ENCODE measurements at places on chromosomes 4 and X.

GRCh38 chrX:44042751-44043150 lies 69.6 kb upstream of the NDP start:
- DNase-seq, result no peak

- no peak for DNase-seq
These were observed 458.8 kb downstream of the CCSER1 start for GRCh38 chr4:90585961-90586360.

- DNase-seq, result no peak
These were observed 130.8 kb downstream of the PDLIM5 start for GRCh38 chr4:94582517-94582916.

GRCh38 chr4:158915683-158916241 lies 146.9 kb downstream of the FNIP2 start:
- no peak for DNase-seq

DNA sequence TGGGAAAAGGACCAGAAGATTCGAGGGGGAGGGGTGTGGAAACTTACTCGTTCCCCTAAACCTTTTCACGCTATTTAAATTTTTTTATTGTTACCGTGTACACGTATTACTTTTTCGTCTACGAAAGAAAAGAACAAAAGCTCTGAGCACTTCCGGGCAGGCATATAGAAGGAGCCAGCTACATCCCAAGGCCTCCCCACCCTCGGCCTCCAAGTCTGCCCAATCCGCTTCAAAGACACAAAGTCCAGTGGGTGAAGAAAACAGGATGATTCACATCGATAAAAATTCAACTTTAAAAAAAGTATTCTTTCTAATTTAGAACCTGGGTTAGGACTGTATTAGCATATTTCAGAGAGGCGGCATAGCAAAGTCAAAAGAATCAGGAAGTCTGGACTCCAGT lies 23.1 kb downstream of the SEL1L3 start:
- no peak for DNase-seq

DNA sequence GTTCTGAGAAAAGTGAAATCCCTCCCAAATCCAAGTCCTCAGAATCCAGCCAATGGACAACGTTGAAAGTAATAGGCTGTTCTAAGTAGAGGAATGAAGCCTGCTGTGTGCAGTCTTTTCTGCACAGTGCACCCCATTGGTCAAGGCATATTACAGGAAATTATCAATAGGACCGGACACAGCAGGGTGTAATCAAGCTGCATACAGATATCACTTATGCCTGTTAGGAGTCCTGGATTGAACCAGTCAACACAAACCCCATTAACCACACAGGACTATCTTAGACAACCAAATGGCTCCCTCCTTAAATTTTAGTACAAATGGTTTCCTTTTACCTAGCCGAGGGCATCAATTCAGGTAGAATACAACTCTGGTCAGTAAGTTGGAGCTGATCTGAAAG lies 34.2 kb upstream of the MAGEA8 start:
- no peak for DNase-seq

DNA sequence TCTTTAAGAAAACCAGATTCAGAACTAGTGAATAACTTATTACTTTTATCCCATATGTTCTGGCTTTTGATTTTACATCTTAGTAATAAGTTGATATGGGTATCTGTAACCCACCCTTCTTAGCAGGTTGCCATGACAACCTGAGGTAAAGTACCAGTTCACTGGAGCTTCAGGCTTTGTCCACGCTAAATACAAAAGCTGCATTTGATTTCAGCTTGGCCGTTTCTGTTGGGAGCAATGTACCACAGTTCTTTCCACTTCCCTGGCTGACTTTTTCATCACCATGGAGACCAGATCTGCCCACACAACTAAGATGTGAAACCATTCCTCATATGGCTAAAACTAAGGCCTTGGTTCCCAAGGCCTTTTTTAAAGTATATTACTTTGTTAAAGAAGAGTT lies 26.1 kb downstream of the KLHL34 start:
- no peak for DNase-seq

DNA sequence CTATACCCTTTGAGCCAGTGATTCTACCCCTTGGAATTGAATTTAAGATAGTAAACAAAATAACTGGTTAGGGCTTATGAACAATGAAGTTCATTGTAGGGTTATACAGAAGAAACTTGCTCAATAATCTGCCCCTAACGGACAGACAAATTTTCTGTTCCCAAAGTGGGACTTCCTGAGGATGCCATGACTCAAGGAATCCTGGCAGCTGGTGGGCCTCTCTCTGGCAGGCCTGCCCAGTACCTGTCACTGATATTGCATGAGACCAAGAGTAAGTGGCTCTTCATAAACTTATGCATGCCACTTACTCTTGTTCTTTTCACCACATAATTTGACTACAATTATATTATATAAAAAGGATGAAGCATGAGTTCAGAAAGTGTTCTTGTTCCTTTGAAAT lies 41.5 kb downstream of the GPRIN3 start:
- no peak for DNase-seq

- DNase-seq, result no peak
These were observed 244.7 kb downstream of the PALLD start for GRCh38 chr4:168741281-168742173.

- no peak for DNase-seq
These were observed 182.8 kb upstream of the GRID2 start for GRCh38 chr4:92120810-92121498.

- DNase-seq, result no peak
These were observed 21.1 kb downstream of the AIFM1 start for GRCh38 chrX:130144509-130144908.

DNA sequence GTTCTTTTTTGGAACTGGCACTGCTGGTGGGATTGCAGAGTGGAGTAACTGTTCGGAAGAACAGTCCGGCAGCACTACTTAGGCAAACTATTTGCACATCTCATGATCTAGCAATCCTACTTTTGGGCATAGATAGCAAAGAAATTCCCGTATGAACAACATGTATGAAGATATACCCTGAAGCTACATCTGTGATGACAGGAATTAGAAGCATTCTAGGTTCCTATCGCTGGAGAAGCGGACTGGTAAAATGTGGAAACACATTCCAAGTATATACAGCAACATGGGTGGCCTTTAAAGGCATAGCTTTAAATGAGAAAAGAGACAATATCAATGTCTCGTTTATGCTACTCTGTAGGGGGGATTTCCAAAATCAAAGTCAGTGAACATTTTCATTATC lies 3.1 kb downstream of the DCAF16 start:
- no peak for DNase-seq

- DNase-seq, result no peak
These were observed 141.0 kb downstream of the PDHA2 start for GRCh38 chr4:95980877-95981360.

DNA sequence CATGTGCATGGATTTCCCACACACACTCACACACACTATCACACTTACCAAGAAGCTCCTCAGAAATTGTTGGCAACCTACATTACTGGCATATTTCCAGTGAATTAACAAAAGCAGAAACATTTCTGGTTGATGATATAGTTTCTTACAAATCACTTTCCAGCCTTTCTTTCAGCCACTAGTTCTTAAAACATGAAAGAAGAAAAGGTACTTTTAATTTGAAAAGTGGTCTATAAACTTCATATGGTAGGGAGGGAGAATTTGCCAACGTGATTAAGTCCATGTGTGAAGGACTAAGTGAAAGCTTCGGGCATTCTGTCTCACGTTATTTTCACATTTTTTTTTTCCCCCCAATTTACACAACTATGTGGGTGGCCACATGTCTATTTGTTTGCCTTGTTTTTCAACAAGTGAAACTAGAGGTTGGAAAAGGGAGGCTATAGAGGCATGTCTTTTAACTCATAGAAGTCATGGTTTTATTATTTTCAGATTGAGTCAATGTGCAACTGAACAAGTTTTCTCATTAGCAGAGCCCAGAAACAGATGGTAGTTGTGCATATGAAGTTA lies 832.1 kb upstream of the INTU start:
- no peak for DNase-seq

GRCh38 chrX:98448524-98448923 lies 1564.8 kb downstream of the RPA4 start:
- DNase-seq, result no peak

Data from stimulated activated CD8-positive, alpha-beta memory T cell treated with anti-CD3 and anti-CD28 coated beads, Interleukin-2, amount 100 ng/mL, for 1 hour (primary cell).